NCI-H510A (cell line): ENCODE measurements at places on chromosomes 7 and 10.

DNA sequence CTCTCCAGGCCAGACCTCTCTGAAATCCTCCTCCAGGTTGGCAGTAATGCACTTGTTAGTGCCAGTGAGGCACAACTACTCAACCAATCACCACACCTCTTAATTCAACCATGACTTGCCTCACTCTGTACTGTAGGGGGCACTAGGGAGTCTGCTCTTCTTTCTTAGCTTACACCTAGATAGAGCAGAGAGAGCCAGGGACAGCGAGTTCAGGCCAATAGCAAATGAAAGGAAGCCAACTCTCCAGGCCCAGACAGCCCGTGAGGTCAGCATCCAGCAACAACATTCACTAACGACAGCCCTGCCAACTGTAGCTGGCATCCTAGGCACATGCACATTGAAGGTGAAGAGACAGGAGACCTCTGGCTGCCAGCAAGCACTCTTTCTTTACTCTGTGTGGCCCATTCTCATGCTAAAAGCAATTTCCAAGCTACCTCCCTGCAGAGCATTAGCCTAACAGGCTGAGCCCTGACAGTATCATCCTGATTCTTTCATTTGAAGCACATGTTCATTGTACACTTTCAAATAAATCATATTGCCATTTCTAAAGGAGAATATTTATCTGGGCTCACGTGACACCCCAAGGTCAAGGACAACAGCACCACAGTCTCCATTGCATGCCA is 136.3 kb downstream of the DPY19L1 start:
- DNase-seq: no peak

DNA sequence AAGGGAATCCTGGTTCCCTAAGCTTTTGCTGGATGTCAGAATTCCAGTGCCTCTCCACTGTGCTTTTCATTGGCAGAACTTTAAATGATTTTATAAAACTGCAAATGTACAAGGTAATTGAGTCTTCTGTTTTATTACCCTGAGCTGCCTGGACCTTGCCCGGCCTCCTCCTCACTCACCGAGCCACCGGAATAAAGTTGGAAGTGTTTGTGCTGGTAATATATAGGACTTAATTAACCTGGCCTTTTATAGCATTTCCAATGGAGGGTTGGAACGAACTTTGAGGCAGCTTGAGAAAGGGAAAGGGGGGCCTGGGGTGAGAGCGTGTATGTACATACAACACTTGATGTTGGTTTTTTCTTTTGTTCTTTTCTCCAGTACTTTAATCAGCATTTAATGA is 43.4 kb downstream of the ZNF503 start:
- DNase-seq: no peak

- DNase-seq: no peak
These were observed 3.6 kb downstream of the MCU start for GRCh38 chr10:72695496-72695895.

DNA sequence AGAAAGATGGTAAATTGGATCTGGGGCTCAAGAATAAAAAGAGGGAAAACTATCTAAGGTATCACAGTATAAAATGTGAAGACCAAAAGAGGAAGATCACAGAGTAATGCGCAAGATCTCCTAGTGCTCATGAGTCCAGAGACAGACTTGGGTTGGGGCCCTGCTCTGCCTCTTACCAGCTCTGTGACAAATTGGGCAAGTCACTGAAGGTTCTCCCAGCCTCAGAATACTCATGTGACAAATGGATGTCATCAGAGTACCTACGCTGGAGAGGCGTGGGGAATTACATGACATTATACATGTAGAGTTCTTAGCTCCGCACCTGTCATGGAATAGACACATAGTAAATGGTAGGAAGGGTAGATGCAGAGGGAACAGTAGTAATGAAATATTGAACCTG is 124.4 kb downstream of the DOCK4 start:
- no peak for DNase-seq

GRCh38 chr7:120079704-120080103 is 193.3 kb upstream of the KCND2 start:
- DNase-seq: no peak

- DNase-seq: no peak
These were observed 58.8 kb upstream of the MKLN1 start for GRCh38 chr7:131268906-131269305.

DNA sequence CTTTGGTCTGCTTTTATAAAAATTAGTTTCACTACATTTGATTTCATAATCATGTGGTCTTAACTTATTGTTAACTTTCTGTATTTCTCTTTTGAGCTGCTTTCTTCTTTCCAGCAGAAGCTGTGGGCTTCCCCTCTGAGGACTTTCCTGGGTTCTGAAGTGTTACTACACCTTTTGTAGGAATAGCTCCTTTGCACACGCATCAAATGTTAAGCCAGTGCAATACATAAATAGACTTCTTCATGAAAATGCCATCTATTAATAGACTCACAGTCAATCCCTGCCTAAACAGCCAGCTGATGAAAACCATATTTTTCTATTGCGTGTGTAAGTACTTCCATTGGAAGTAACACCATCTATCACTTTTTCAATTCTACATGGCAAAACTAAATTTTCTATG is 1.5 kb downstream of the ABCB4 start:
- DNase-seq: no peak

DNA sequence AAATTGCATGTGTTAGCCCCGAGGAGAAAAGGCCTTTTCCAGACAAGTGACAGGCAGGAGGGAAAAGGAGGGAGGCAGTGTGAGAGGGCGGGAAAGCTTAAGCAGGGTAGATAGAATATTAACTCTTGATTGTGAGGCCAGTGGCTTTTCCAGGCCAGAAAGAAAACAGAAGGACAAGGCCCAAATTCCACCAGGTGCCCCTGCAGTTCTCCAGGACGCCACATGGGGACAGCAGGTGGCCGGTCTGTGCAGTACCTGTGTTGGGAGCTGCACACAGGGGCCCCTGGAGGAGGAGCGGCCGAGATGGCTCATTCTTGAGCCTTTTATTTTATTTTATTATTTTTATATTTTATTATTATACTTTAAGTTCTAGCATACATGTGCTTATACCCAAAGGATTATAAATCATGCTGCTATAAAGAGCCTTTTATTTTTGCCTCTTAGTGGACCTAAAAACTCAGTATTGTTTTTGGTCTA is 141.3 kb upstream of the KLF14 start:
- DNase-seq: no peak

DNA sequence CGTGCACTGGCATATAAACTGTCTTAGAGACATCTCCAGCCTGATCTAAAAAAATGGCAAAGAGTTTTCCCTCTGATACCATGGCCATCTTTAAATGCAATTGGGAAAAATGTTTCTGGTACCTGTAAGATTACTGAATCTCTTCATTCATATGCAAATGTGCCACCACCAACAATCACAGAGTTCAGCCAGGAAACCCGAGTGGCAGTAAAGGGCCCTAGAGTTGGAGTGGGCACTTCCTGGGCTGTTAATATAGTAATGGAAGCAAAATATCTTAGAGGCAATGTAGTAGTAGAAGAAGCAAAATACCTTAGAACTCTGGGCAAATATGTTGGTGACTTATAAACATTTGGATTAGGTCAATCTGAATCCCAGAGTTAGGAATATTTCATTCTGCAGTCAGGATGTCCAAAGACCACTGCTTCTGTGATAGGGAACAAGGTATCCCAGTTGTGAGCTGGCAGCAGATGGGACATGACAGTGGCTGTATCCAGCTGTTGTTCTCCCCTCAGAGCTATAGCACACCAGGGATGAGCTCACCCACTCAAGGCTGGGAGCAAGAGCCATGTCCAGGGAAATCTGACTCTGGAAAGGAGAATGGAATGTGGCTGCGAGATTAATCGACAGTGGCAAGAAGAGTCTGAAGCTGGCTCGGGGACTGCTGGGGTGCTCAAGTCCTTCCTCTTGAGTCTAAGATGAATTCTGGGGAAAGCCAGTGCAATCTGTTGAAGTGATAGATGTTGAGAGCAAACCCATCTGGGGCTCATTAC is 332.1 kb downstream of the PHTF2 start:
- DNase-seq: peak; percentile 21

GRCh38 chr7:80443325-80443724 is 68.5 kb downstream of the GNAT3 start:
- no peak for DNase-seq

DNA sequence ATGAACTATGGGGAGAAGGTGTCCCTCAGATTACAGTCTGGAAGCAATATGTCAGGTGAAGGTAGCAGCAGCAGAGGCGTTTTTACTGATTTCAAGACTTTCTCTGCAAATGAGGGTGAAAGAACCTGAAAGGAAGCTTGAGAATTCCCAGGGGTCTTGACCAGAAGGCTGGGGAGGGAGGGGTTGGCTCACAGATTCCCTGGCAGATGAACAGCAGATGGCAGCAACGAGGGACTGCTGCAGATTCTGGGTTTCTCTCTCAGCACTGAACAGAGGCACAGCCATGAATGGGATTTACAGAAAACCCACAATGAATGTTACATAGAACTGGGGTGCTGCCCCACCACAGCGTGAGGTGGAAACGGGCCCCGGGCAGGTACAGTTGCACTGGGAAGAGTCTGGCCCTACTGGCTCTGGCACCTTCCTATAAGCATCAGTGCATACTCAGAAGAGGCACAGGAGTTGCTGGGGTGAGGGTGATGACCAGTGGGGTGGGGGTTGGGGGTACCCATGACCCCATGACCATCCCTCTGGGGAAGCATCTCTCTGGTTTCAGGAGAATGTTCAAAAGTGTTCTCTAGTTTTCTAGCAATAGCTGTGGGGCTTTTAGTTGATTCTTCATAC is 317.8 kb downstream of the SH2D4B start:
- no peak for DNase-seq

DNA sequence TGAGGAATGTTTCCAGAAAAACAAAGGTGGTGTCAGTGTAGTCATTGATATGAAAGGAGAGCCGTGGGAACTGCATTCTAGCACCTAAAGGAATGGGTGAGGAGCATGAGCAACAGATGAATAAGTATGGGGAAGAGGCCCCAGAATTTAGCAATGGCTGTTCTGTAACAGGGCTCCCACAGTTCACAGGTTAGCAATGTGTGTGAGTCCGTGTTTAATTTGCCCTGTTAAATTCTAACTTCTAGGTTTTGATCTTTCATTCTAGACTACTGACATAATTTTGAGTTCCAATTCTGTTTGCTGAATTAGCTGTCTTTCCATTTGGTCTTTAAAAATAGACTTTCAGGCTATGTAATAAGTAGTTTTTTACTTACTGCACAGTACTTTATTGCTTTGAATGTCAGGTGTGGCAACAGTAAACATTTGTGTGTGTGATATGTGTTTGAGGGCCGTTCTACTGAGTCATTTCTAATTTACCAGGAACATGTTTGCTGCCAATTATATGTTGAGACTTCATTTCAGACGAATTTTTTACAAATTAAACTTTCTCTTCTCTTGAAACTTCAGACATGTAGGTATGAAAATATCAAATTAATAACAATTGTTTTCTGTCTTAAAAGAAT is 8.8 kb downstream of the STK17A start:
- DNase-seq: no peak

- peak; percentile 37 for DNase-seq
These were observed at the start of gene GIGYF1 for GRCh38 chr7:100694098-100694745. Gene GIGYF1, minus strand, starts transcription at chr7:100694250. Its CDS starts 6,012 bp downstream, at chr7:100688238.

DNA sequence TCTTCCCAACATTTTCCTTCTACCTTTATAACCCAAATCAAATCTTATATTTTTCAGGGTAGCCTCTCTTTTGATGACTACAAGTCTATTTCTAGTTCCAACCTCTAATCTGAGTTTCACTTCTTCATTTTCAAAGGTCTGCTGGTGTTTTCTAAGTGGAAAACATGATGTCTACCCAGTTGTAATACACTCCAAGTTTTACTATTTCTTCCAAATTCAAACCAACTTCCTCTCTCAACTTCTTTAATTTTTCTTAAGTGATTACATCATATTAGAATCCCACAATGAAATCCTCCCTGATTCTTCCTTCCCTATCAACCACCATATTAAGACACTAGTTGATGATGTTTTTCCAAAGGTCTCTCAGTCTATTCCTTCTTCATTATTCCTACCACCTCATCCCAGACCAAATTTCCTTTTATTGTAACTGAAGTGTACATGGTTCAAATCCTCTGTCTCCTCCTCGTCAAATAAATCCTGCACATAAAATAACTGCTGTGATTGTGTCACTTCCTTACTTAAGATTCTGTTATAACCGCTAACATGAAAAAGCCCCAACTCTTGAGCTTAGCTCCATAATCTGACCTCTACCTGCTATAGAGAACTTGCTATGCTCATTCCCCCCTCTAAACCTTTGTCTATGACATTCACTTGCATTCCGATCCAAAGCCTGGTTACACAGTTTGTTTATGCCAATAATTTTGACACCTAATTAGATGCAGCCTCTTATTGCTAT is 12.7 kb downstream of the TAS2R38 start:
- no peak for DNase-seq

GRCh38 chr10:99520040-99520846 is 12.5 kb upstream of the NKX2-3 start:
- no peak for DNase-seq

GRCh38 chr10:29681676-29682448 is 47.1 kb upstream of the SVIL start:
- DNase-seq: no peak

DNA sequence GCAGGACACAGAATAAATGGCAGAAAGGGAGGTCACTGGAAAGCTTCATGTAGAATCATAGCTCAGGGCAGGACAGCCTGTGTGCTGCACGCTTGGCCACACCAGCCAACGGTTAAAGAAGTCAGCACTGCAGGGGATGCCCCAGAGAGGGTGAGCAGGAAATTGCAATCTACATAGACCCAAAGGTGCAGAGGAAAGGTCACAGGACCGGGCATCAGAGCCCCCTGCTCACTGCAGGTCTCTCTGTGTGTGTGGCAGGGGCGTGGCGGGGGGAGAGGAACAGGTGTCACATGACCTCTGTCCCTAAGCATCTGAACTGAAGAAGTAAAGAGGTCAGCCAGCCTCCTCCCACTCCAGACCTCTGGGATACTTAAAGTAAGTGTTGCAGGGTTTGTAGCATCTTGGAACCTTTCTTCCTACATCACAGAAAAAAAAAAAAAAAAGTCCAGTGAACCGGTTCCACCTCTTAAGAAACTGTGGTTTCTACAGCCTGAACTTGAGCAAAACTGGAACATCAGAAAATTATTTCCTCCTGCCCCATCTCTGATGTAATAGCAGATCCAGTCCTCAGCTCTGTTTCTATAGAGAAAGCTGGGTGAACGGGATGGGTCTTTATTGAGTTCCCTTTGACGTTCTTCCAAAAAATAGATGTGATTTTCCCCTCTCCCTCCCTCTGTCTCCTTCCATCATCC is 64.3 kb downstream of the RGS10 start:
- DNase-seq: no peak

DNA sequence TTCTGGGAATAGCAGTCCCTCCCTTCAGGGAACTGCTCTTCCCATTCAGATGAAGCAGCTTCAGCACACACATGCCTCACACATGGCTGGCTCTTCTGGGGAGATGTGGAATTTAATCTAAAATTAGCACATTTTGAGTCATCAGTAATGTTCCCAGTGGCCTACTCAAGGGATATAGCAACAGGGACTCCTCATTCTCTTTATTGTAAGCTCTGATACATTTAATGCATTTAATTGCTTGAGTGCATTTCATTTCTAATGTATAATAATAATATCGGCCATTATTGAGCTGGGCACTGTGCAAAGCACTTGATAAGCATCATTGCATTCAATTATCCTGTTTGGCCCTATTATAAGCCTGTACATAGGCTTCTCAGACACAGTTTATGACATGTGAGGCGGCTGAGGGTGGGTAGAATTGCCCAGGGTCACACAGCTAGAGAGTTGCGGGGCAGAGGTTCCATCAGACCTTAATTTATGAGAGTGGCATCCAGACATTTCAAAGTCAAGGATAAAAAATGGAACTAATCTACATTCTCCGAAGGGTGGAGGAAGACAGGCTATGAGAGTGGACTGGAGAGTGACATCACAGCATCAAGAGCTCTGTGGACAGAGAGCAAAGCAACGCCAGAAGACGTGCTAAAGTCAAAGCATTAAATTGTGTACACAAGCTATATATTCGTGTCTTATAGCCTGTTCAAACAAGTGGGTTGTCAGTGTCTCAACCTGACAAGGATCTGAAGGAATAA is 76.8 kb downstream of the LANCL2 start:
- no peak for DNase-seq
